ENCODE measurements at places on chromosomes 6 and 20.
A peak's percentile ranks its signal among the peaks of the same experiment; 100 is the strongest.

GRCh38 chr6:69370763-69371162 lies 426.0 kb downstream of the LMBRD1 start:
- DNase-seq, result no peak

DNA sequence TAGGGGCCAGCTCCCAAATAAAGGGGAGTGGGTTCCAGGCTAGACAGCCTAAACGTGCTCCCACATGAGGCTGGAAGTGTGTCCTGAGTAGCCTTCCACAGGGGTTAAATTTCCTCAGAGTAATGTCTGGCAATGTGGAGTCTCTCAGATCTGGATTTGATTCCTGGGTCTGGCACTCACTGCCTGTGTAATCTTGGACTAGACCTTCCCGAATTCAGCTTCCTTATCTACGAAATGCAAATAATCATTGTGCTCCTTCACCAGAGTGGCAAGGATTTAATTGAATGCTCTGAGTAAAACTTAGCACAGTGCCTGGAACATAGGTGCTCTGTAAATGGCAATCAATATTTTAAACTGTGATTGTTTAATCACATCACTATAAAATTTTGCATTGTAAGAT lies 114.4 kb downstream of the SLX4IP start:
- DNase-seq, result no peak

DNA sequence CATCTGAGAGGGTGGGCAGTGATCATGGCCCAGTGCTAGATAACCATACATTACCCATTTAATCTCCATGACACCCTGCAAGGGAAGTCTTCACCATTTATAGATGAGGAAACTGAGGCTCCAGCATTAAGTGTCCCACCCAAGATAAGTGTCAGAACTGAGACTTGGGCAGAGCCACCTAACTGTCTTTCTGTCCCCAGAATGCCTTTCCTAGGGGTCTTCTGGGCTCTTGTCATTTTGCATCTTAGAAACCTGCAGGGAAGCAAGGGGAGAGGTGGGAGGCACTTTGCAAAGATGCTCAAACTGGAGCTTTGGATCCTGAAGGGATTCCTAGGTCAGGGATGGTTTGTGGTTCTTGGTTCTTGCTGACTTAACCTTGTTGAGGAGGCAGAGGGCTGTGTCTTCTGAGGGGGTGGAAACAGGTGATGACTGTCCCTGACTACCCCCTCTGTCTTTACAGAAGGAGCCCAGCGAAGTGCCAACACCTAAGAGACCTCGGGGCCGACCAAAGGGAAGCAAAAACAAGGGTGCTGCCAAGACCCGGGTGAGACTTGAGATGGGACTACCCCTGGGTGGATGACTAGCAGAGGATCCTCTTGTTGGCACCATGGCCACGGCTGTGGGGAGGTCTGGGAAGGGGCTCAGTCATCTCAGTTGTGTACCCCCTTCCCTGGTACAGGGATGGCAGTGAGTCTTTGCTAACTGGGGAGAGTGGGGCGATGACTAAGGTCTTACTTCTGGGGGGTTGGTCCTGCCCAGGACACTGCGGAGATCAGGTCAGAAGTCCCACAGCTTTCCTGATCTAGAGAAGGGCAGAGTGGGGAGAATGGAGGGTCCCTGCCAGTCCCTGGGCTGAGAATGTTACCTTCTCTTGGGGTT lies 5.8 kb downstream of the HMGA1 start:
- DNase-seq, result no peak

- DNase-seq, result no peak
Observed at GRCh38 chr20:51375561-51375960, 167.0 kb downstream of the NFATC2 start.

- DNase-seq, result no peak
Observed at GRCh38 chr20:3183896-3184612, 10.7 kb upstream of the LZTS3 start.

GRCh38 chr6:68007717-68008116 lies 627.4 kb upstream of the ADGRB3 start:
- no peak for DNase-seq

DNA sequence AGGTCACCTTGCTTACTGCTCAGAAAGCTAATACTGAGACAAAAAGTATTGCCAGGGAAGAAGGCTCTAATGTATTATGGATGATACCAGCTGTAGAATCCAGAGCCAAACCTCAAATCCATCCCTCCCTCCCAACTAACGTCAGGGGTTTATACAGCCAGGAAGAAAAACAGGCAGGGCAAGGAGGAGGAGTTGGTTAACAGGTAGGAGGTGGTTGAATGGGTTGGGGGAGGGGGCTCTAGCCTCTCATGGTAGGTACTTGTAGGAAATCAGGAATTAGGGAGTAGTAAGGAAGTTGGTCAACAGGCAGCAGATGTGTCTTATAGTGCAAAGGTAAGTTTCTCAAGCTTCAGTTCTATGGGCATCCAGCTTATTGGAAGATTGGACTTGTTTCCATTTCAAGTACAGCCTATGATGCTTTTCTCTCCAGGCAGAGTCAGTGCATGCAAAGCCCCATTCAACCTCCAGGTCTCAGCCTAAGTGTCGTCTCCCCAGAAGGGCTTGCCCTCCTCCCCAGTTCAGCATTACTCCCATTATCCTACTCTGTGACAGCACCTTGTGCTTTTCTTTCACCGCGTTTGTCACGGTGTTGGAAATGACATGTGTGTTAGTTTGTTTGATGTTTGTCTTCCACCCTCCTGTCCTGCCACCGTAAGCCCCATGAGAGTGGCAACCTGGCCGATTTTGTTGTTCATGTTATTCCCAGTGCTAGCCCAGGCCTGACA lies 38.1 kb downstream of the PNLDC1 start:
- DNase-seq, result no peak

GRCh38 chr20:61640131-61640870 lies 388.2 kb downstream of the CDH4 start:
- DNase-seq, result peak; percentile 34

DNA sequence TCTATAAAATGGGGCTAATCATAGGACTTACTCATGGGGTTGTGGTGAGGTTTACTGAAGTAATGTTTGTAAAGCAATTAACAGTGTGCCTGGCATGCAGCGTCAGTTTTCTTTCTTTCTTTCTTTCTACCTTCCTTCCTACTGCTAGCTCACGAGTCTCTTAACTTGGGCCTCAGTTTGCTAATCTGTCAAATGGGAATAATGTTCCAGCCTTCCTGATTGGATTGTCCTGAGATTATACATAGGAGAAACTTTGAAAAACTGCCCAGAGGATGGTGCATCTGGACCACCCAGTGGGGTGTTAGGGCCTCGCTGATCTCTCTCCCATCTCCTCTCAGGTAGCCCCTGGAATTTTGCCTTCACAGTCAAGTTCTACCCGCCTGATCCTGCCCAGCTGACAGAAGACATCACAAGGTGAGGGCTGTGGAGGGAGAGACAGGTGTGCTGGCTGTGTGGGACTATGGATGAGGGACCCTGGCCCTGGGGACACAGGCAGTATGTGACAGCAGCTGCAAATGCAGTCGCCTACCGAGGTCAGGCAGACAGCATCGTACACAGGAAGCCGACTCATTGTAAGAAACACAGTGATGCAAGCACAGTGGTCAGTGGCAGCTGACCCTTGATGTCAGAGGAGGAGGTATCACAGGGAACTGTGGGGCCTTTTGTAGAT lies 27.5 kb downstream of the EPB41L1 start:
- DNase-seq, result peak; percentile 19

Measured in COLO829 (cell line).